ENCODE measurements at places on chromosomes 3 and 15.

DNA sequence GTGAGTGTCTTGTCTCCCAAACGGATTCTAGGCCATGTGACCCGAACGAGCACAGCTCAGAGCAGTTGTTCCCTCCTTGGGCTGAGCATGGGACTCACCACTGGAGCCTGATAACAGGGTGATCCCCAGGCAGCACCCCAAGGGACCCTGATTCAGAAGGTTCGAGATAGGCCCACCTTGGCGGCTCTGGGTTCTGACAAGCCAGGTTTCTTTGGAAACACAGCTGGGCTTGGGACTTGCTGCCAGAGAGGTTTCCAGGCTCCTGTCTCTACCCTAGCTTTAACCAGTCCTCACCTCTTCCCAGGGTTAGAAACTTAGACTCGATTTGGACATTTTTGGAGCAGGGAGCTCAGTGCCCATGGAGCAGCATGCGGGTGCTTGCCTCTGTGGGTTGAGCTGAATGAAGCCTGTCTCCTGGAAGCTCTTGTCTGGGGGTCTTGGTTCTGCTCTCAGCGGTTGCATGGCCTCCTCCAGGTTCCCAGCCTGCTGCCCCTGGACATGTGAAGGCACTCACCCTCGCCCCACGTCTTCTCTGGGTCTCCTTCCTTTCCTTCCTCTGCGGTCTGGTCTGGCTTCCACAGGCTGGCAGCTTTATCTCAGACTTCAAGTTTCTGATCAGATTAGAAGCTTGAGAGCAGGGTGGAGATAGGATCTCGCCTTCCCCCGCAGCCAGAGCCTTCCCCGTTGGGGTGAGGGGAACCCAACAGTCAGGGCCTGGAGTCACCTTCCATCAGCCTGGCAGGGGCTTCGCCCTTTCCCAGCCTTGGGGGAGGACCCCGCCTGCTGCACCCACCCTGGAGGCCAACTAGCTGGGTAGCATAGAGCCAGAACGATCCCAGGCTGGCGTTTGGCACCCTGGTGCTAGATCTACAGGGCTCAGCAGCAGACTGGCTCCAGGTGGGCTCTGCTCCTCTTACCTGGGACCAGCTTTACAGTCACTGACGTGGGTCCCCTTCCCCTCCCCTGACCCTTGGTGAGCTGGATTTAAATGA lies 21.0 kb downstream of the PAQR5 start:
- no peak for DNase-seq

GRCh38 chr15:66161108-66161507 lies 92.4 kb downstream of the MEGF11 start:
- no peak for DNase-seq

- no peak for DNase-seq
Measured at GRCh38 chr3:4993276-4994143, 14.3 kb downstream of the BHLHE40 start.

DNA sequence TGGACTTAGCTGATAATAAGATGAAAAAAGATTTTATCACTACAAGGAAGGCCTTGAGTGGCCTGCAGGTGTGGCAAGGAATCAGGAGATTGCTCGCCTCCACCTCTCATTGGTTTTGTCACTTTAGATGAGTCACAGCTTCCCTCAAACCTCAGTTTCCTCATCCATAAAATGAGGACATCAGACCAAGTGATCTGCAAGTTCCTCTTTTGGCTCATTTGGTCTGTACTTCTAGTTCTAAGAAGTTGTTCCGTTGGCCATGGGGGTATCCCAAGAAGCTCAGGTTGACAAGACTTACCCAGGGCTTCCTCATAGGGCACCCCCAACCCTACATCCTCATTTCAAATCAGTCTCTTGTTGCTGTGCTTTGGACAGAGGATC lies 254.1 kb downstream of the UACA start:
- DNase-seq = no peak

GRCh38 chr3:13012221-13012691 lies 61.0 kb downstream of the IQSEC1 start:
- peak; percentile 24 for DNase-seq

GRCh38 chr3:194745422-194746184 lies 59.9 kb downstream of the FAM43A start:
- no peak for DNase-seq

- no peak for DNase-seq
Measured at GRCh38 chr15:41291065-41291631, 41.2 kb downstream of the OIP5 start.

DNA sequence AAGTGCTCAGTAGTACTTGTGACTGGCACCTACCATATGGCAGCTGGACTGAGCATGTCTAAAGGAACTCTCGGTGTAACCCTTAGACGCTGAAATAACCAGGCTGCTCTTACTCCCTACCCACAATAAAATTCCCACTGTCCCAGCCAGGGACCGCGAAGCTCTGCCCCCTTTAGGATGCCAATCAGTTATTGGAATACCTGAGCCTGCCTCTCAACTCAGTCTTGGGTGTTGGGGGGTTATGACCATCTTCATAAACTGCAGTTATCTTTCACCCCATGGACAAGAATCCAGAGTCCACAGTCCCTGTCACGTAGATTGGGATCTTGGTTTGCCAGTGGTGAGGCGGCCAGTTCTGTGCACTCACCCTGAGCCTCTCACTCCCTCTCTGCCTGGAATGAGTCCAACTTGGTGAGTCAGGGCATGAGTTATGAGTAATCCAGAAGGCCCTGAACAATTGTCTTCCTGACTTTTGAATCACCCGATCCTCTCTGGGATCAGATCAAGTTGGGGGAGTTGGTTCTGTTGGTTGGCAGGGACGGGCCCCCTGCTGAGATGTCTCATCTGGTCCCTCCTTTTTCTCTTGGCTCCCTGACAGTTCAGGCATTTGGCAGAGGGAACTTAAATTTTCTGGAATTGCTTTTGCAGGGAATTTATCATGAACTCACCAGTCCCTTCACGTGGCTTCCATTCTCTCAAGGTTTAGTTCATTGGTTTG lies 120.1 kb upstream of the UBE2E1 start:
- no peak for DNase-seq

DNA sequence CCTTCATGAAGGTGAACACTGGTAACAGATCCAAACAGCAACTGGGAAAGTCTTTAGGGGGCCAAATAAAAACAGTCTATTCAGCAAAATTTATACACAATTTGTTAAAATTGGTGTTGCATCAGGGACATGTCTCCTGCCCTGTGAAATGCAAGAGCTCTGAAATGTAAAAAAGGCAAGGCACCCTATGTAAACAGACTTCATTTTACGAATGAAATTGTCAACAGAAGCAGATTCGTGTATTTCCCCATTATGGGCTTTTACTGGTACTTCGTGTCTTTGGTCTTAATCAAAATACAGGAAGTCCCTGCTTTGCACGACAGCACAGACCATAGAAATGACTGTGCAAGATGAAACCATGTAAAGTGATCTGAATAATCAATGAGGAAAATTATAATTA lies 127.3 kb upstream of the THBS1 start:
- no peak for DNase-seq

- DNase-seq = no peak
Measured at GRCh38 chr3:55690726-55691125, 203.6 kb upstream of the WNT5A start.

DNA sequence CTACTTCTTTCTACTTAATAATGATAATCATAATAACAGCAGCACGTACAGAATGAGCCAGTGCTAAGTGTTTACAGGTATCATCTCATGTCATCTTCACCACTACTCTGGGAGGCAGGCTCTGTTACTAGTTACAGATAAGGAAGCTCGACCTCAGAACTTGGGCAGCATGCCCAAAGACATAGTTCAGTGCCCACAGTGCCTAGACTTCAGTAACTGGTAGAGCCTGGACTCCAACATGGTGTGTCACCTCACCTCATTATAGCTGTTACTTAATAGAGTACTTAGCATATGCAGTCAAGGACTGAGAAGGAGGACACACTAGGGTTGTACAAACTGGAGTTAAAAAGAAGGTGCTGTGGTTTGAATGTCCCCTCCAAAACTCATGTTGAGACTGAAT lies 7.6 kb downstream of the GADL1 start:
- no peak for DNase-seq

DNA sequence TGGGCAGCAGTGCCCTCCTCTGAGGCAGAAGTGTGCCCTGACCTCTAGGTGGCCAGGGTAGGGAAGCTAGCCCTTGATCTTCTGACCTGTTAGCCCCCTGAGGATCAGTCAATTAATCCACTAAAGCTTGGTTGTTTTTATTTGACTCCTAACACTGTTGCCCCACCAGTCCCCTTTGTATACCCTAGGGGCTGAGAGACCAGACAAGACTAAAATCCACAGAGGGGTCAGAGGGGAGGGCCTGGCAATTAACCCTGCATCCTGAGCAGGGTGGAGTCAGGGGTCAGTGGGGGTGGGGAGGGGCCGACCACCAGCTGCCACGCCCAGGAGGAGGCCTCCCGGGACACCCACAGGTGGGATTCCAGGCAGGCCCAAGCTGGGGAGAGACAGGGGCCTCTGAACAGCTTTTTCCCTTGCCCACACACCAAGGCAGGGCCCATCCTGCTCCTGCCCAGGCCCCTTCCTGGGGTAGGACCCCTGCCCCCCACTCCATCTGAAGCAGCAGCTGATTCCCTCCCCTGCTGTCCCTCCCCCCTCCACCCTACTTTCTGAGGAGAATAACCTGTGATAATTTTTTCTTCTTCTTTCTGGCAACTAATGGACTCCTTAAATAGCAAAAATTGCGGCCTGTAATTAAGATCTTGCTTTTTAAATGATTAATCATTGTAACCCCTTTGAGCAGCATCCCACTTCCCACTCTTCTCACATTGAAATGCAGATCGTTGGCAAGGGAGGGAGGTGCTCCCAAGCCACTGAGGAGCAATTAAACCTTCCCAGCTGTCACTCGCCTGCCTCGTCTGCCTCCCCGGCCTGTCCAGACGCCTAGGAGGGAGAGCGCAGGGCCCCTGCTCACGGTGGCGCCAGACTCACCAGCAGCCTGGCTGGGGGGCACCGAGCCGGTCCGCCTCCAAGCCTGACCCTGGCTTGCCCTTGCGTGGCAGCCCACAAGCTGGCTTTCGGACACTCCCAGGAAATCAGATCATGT lies 51.9 kb downstream of the RHCG start:
- no peak for DNase-seq
